ENCODE measurements at places on chromosomes 6 and 20. TPM values are rescaled to one million over a fixed set of nuclear protein-coding genes. Genes with fewer than 3 reads are reported as not detected.
A peak's percentile ranks its signal among the peaks of the same experiment; 100 is the strongest.

ARHGAP40 gene
- total RNA-seq, result 0.41 TPM

ZSWIM3 gene
- total RNA-seq, result 13.9 TPM

TNNC2 gene
- not detected for total RNA-seq

SLC16A10 gene
- total RNA-seq, result 11.0 TPM

PPIL4 gene
- total RNA-seq, result 35.1 TPM

SPATS1 gene
- total RNA-seq, result 0.41 TPM

RAB44 gene
- total RNA-seq, result not detected

NCOA6 gene
- total RNA-seq, result 92.5 TPM

DNA sequence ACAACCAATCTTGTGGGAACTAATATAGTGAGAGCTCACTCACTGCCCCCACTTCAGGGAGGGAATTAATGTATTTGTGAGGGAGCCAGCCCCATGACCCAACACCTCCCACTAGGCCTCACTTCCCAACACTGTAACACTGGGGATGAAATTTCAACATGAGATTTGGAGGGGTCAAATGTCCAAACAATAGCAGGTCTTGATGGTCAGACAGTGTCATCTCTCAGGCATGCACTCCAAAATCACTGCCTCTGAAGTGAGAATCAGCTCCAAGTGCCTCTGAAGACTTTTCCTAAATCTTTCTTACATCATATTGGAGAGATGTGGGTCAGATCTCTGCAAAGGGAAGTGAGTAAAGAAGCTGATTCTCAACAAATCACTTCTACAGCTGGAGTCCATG is 13.8 kb upstream of the SAYSD1 start:
- no peak for DNase-seq

DNA sequence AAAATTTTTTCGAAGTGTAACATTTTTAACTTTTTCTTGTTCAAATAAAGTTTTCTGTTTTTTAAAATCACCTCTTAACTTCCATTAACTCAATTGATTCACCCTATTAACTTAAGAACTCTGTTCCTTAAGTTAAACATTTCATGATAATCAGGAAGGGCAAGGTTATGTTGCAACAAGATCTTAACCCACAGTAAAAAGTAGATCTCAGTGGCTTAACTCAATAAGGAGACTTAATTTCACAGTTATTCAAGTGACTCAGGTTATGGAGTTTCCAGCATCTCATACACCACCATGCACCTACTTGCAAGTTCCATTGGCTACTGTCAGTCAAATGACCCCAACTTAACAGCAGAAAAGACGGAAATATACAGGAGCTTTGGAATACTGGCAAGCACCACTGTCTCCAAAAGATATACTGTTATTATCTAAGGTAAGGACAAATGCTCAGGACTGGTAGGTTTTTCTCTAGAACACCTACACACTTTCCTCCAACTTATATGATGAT is 11.2 kb downstream of the HLA-DQB1 start:
- DNase-seq, result no peak

- DNase-seq, result no peak
Observed at GRCh38 chr20:4375881-4376280, 345.8 kb upstream of the PRND start.

- DNase-seq, result no peak
Observed at GRCh38 chr6:168125429-168126001, 46.5 kb upstream of the FRMD1 start.

GRCh38 chr6:108293527-108294296 is 1.1 kb upstream of the AFG1L start:
- DNase-seq, result no peak

DNA sequence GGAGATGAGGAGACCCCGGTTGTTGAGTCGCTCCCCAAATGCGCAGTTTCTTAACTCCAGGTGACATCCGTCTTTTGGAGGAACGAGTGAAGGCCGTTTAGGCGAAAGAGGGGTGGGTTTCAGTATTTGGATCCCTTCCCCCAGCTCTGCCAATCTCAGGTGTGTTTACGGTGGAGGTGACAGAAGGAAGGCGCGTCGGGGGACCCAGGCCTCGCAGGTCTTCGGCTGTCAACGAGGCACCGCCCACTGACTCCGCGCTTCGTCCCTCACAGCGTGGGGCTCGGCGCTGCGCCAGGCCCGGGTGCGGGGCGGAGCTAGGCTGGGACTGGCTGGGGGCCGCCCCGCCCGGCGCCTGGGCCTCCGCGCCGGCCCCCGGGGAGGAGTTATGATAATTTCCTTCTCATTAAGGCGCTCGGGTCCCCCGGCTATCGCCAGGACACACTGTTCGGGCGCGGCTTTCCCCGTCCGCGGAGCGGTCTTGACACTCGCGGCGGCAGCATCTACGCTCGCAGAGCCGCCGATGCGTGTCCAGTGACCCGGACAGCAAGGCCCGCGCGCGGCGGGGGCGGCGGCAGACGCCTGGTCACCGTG is at the start of gene TFAP2C:
TSS of gene TFAP2C (plus strand) at position 434 of the 591 bp plus-strand sequence. CDS start 239 bp downstream, outside the sequence.
- DNase-seq, result peak; percentile 74

- DNase-seq, result peak; percentile 76
Observed at GRCh38 chr6:149963462-149964307, at the start of gene ULBP1. TSS of gene ULBP1 (plus strand) at chr6:149963943. CDS start at chr6:149964050, 107 bp downstream.

- DNase-seq, result no peak
Observed at GRCh38 chr6:3398165-3398562, 58.7 kb downstream of the SLC22A23 start.

GRCh38 chr20:22689266-22689665 is 104.9 kb upstream of the FOXA2 start:
- DNase-seq, result no peak

DNA sequence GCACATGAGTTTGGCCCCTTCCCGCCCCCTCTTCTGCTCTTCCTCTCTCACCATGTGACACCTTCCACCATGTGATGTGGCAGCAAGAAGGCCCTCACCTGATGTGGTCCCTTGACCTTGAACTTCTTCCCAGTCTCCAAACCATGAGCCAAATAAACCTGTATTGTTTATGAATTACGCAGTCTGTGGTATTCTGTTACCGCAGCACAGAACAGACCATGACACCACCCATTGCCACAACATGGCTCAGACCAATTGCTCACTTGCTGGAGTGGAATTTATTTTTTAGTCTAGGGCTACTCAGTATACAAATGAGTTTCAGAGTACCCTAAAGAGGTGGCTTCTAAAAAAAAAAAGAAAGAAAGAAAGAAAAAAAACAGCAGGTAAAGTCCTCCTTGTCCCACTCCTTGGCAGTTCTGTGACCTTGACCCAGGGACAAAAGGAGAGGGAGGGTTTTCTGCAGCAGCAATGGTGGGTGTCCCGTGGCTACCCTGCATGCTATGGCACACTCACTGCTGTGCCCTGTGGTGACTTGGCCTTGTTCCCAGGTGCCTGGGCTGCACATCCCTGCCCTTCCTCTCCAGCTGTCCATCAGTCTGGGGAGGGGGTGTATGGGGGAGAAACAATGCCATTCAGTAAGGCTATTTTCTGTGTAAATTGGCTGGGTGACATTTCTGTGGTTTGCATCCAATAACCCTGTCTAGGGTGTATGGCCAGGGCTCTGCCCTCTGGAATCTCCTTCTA is 5.4 kb upstream of the VSX1 start:
- DNase-seq, result no peak

- DNase-seq, result no peak
Observed at GRCh38 chr6:17967668-17968518, 19.5 kb downstream of the KIF13A start.

DNA sequence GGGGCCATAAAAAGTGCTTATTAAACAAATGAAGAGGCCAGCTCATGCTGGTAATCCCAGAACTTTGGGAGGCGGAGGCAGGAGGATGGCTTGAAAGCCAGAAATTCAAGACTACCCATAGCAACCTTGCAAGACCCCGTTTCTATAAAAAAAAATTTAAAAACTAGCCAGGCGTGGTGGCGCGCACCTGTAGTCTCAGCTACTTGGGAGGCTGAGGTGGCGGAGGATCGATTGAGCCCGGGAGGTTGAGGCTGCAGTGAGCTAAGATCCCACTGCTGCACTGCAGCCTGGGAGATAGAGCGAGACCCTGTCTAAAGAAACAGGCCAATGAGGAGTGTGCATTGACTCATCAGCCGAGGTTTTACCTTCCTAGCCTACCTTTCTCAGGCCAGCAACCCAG is 15.2 kb downstream of the NPEPL1 start:
- DNase-seq, result no peak

DNA sequence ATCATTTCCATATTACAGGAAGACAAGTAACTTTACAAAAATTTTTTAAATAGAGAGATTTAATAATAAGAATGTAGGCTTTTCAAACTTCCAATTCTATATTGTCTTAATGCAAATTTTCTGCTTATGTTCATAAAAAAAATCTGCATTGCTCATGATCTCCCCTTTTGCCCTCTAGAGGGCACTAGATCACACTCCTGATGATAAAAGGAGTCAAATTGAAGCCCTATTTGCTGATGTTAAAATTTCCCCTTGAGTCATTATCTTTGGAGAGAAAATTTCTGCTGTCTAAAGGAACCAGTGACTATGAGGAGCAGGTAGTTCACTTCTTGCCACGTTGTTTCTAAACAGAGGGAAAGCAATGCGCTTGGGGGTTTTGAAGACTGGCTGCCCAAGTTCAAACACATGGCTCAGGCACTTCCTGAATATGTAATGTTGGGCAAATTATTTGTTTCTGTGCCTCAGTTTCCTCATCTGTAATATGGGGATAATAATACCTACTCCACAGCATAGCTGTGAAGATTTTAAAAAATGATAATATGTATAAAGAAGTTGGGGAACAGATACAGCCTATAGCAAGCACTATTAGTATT is 874.2 kb downstream of the TFAP2A start:
- no peak for DNase-seq

DNA sequence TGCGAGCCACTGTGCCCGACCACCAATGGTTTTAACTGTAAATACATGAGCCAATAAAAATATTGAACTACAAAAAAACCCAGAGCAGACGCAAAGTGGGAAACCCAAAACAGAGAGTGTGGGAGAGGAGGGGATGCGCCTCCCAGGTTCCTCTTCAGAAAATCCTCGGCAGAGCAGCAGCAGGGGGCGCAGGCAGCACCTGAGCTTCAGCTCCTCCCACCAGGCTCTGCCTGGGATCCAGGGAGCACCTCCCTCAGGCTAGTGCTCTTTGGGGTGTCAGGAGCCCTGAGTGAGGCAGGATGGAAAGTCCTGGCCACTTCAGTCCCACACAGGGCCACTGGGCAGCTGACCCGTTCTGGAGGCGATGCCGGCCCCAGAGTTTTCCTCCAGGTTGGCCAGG is 536.9 kb upstream of the CDH4 start:
- DNase-seq, result no peak

DNA sequence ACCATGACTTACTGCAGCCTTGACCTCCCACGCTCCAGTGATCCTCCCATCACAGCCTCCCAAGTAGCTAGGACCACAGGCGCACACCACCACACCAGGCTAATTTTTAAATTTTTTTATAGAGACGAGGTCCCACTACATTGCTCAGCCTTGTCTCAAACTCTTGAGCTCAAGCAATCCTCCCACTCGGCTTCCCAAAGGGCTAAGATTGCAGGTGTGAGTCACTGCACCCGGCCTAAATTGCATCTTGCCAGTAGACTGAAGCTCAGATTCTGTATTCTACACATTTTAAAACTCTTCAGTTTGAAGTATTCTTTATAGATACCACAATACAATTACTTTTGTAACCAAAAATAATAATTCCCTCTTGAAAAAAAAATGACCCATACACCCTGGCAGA is 11.4 kb downstream of the NUDT3 start:
- no peak for DNase-seq

DNA sequence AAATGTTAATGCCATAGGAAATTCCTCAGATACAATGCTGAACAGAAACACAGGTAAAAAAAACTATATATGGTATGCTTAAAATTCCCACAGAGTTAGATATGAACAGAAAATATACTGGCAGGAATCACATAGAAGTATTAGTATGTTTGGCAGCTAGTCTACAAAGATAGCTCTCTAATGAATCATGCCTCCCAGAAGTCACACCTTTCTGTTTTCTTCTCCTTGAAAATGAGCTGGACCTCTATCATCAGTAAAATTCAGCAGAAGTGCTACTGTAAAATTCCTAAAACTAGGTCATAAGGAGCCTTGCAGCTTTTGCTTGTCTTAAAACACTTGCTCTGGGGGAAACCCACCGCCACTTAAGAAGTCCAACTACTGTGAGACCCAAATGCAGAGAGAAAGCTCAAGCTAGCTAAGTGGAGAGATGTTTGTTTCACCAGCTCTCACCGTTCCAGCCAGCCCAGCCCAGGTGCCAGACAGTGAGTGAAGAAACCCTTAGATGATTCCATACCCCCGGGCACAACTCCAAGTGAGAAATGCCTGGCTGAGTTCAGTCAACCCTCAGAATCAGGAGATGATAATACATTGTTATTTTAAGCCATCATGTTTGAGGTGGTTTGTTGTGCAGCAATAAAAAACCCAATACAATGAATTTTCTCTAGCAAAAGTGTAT is 43.0 kb downstream of the TSPYL4 start:
- DNase-seq, result no peak

GRCh38 chr6:18186540-18187250 is 31.5 kb downstream of the KDM1B start:
- DNase-seq, result no peak

Measured in frontal cortex (tissue), 4 donors.